Fibroblast of skin of right biceps (primary cell): ENCODE measurements at places on chromosomes 2 and 18.
A peak's percentile ranks its signal among the peaks of the same experiment; 100 is the strongest.

GRCh38 chr18:22318745-22319407, 98.8 kb downstream of the CTAGE1 start:
- DNase-seq = no peak

GRCh38 chr2:164190700-164191099, 430.6 kb downstream of the GRB14 start:
- no peak for DNase-seq

DNA sequence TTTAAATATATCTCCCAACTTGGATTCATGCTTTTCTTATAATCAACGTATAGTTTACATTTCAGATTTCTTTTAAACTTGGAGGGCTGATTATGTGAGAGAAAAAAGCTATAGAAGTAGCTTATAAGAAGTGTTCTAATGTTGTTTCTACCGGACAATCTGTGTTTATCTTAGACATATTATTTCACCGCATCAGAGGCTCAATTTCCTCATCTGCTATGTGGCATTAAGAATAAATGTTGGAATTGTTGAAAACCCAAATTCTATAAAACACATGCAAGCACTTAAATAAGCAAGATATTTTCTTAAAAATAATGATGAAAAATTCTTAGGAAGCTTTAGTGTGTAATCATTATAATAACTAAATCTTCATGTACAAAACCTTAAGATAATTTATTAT, 407.9 kb downstream of the HRH4 start:
- DNase-seq = peak; percentile 45

DNA sequence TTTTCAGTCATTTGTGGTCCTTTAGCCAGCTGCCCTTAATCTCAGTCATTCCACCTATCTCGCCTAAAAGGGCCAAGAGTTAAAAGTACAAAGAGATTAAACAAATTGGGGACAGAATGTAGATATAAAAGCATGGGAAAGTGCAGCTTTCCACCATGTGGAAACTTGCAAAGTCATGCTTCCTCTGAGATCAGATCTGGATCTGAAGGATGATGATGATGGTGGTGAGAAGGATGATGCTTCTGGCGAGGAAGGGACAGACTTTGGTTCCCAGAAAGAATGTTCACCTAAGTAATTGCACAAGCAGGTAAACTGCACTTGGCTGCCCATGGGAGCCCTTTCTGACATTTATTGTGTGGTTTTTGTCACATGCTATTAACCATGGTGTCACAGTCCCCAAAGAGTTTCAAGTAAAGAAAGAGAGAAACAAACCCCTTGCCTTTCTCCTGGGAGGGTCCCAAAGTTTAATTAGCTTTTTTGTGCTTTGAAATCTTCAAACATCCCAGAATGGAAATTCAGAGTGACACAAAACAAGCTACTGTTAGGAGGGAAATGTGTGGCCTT, 34.7 kb downstream of the KLF7 start:
- DNase-seq = no peak

GRCh38 chr2:151728804-151729414, 5.4 kb downstream of the NEB start:
- no peak for DNase-seq

DNA sequence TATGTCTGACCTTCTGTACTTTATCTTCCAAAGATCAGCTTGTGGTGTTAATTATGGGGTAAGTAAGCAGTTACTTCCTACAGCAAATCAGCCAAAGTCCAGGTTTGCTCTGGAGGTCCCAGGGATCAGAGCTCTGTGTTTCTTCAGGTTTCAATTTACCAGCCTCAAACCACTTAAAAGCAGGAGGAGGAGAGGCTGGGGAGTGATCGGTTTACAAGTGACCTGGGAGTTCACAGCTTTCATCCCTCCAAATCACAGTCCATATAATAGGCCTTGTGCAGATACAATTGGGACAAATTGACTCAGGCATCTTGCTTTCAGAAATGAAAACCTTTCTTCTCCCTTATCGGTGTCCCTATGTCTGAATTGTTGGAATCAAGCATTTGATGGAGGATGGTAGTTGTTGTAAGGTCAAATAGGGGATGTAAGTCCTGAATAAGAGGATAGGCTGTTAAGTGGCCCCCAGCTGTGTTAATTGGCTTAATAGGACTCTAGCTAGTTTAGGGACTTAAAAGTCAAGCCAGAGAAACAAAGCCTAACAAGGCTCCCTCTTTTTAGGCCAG, 188.0 kb upstream of the NT5C1B start:
- no peak for DNase-seq

GRCh38 chr2:55134316-55134706, 84.1 kb upstream of the RTN4 start:
- no peak for DNase-seq

- peak; percentile 95 for DNase-seq
These were observed 110.8 kb downstream of the FMNL2 start for GRCh38 chr2:152445791-152446201.

DNA sequence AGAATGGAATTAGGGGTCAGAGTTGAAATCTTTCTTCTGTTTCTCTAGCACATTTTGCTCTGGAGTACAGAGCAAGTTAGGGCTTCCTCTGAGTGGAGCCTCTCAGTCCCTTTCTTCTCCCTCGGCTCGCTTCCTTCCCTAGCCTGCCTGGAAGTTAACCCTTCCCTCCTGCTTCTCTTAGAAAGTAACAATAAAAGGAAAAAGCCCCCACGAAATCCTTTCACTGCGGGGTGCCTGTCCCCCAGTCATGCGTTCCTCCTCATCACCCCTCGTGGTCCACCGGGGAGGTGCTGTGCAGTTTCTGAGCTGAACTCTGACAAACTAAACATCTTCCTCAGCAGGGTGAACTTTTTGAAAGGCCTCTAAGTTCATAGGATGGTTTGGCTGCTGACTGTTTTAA, 2.0 kb downstream of the IGFBP2 start:
- no peak for DNase-seq

GRCh38 chr2:160828076-160828475, 332.2 kb upstream of the TANK start:
- DNase-seq = no peak

DNA sequence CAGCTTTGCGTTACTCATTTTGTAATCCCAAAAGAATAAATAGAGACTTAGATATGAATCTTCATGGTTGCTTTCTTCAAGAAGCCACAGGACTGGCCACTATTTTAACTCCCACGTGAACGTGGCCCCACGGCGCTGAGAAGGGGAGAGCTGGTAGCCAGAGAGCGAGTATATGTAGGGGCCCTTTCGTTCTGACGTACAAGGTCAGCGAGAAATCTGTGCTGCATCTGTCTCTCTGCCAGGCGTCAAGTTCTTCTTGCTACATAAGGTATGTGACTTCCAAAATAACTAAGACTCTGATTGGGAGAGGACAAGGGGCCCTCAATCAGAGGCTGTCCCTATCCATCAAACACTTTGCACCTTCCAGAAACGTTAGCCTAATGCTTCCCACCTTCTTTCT, 149.2 kb downstream of the PLEKHA3 start:
- DNase-seq = no peak

GRCh38 chr2:75424936-75425619, 135.7 kb downstream of the EVA1A start:
- peak; percentile 45 for DNase-seq

DNA sequence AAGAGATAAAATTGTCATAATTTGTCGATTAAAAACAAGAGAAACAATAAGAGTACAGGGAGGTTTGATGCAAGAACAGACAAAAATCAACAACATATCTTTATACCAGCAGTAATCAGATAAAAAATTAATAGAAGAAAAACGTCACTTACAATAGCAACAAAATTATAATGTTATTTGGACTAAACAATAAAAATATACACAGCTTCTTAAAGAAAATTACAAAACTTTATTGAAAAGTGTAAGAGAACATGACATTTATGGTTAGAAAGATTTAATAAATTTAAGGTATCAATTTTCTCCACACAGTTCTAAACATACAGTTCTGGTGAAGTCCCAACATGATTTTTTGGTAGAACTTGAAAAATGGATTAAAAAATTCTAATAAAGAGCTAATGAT, 12.8 kb downstream of the RNF138 start:
- no peak for DNase-seq

GRCh38 chr2:128412181-128412871, 93.7 kb upstream of the HS6ST1 start:
- no peak for DNase-seq

GRCh38 chr2:217940261-217941220, 62.3 kb downstream of the TNS1 start:
- DNase-seq = no peak

GRCh38 chr2:120787822-120788700, 52.4 kb downstream of the GLI2 start:
- DNase-seq = no peak

- peak; percentile 60 for DNase-seq
These were observed 203.8 kb downstream of the RDH14 start for GRCh38 chr2:18356676-18357075.
